Karpas-422 (cell line): ENCODE measurements at places on chromosomes 6 and 20.

GRCh38 chr6:154653853-154654252 lies 79.4 kb upstream of the SCAF8 start:
- no peaks in the 10 kb centered on the region for H3K4me1 ChIP-seq
- no peak overlapping the region for H3K27ac ChIP-seq
- no peak for DNase-seq
- no peak overlapping the region for H3K4me3 ChIP-seq

GRCh38 chr6:40743226-40743625 lies 156.1 kb upstream of the LRFN2 start:
- H3K27me3 ChIP-seq, result no peaks in the 10 kb centered on the region
- H3K4me3 ChIP-seq, result no peak overlapping the region
- H3K36me3 ChIP-seq, result no peaks in the 10 kb centered on the region
- no peak overlapping the region for H3K27ac ChIP-seq

DNA sequence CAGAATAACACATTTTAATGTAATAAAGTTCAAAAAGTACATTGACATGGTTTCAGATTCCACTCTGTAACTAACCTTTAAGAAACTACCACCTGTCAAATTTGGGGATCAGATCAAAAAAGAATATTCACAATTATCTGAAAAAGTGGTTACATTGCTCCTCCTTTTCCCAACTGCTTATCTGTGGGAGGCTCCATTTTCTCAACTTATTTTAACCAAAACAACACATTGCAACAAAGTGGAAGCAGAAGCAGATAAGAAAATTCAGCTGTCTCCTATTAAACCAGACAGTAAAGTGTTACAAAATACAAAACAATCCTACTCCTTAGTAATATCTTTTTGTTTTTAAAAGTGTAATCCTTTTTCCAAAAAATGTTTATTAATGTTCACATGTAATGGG lies 61.4 kb downstream of the PDSS2 start:
- H3K4me1 ChIP-seq, result no peaks in the 10 kb centered on the region
- no peaks in the 10 kb centered on the region for H3K27me3 ChIP-seq
- no peak overlapping the region for H3K27ac ChIP-seq
- no peak for DNase-seq

DNA sequence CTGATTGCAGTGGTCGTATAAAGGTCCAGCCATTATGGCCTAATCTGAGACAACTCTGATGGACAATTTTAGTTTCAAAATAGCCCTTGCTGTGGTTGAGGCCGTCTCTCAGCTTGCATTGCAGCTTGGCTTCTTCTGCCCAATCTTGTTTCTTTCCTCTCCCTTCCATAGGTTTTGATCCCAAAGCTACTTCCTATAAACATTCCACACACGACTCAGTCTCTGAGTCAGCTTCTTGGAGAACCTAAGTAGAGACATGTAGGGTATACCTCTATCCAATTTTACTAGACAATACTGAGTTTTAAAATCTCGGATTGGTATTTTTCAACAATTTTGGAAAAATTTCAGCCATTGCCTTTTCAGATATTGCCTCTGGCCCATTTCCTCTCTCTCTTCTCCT lies 13.4 kb downstream of the IYD start:
- H3K4me1 ChIP-seq, result no peaks in the 10 kb centered on the region
- no peaks in the 10 kb centered on the region for H3K36me3 ChIP-seq
- H3K27me3 ChIP-seq, result no peaks in the 10 kb centered on the region
- DNase-seq, result no peak

DNA sequence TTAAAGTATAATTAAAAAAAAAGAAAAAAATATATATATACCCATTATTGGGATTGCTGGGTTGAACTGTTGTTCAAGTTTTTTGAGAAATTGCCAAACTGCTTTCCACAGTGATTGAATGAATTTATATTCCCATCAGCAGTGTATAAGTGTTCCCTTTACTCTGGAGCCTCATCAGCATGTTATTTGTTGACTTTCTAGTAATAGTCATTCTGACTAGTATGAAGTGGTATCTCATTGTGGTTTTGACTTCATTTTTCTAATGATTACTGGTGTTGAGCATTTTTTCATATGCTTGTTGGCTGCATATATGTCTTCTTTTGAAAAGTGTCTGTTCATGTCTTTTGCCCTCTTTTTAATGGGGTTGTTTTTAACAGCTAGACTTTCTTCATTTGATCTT lies 1260.8 kb upstream of the GJE1 start:
- H3K27ac ChIP-seq, result no peak overlapping the region
- no peak overlapping the region for H3K4me3 ChIP-seq
- no peaks in the 10 kb centered on the region for H3K4me1 ChIP-seq
- no peak for DNase-seq
- H3K27me3 ChIP-seq, result no peaks in the 10 kb centered on the region

- H3K27me3 ChIP-seq, result no peaks in the 10 kb centered on the region
- no peak overlapping the region for H3K4me3 ChIP-seq
- H3K4me1 ChIP-seq, result no peaks in the 10 kb centered on the region
- no peak for DNase-seq
- H3K27ac ChIP-seq, result no peak overlapping the region
Observed at GRCh38 chr6:54255886-54256285, 52.4 kb upstream of the TINAG start.

GRCh38 chr6:30983439-30983838 lies at the start of gene MUC21:
MUC21 (plus strand) TSS chr6:30983718; CDS start chr6:30983959, 241 bp downstream.
- no peak within 1 kb of the TSS for H3K4me3 ChIP-seq
- no peak within 1 kb of the TSS for H3K27ac ChIP-seq
- H3K4me1 ChIP-seq, result peaks cover 5% of the 10 kb centered on the region
- H3K27me3 ChIP-seq, result no peaks in the 10 kb centered on the region
- H3K36me3 ChIP-seq, result no peaks in the 10 kb centered on the region

DNA sequence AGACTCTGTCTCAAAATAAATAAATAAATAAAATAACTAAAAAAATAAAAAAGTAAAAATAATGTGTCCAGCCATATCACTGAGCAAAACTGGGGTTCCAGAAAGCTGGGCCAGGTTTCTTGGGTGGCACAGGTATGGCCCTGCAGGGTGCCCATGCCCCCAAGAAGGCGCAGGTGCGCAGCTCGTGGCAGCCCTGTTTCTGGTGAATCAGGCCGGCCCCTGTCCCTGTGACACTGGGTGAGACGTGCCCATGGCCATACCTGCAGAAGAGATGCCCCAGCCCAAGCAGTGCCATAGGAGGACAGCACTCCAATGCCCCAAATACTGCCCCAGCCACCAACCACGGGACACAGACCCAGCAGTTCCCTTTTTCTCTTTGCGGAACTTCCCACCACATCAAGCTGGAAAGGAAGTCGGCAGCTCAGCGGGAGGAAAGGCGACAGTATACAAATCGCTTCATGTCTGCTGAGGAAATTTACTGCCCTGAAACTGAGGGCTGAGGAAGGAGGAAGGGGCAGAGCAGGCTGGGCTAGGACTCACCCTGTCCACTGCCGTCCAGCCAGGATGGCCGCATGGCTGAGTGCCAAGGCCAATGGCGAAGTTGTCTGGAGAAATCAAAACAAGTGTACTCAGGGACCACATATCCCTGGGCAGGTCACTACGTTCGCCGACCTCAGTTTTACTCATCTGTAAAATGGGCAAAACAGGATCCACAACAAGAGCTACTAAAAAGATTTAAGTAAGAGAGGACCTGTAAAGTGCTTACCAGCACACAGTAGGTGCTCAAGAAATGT lies 55.4 kb downstream of the PREX1 start:
- H3K4me1 ChIP-seq, result no peaks in the 10 kb centered on the region
- no peaks in the 10 kb centered on the region for H3K36me3 ChIP-seq
- no peak overlapping the region for H3K4me3 ChIP-seq
- H3K27me3 ChIP-seq, result no peaks in the 10 kb centered on the region
- no peak for DNase-seq
